ENCODE measurements at places on chromosomes 7 and 10.

DNA sequence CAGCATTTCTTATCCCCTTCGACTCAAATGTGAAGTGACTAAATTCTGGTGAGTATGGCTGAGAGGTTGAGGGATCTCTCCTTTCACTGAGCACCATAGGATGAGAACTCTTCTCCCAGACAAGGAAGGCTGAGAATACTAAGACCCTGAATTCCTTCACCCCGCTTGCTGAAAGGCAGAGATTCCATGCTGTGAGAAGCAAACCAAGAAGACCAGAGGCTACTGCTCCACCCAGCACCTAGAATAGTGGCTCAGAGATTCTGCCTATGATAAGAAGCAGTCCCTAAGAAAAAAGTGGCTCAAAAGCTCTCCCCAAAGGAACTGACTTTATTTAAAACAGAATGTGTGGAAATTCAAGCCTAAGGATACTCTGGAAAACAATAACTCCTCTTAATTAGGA is 26.7 kb upstream of the WNT2 start:
- DNase-seq, result no peak

GRCh38 chr10:95289003-95289920 is 1.5 kb downstream of the PDLIM1 start:
- DNase-seq, result peak; percentile 81

DNA sequence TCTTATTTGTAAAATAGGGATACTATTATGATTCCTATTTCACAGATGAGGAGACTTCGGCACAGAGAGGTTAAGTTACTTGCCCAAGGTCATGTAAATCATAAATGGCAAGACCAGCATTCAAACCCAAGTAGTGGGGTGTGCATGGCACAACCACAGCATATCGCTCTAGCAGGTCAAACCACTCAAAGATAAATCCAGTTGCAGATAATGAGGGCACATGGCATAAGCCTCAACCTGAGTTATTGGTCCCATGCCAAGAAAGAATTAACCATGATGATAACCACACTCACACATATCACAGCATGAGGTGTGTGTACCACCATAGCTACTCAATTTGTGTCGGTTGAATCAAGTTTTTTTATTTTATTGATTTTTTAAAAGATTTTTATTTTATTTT is 180.5 kb downstream of the CREB5 start:
- DNase-seq, result no peak

DNA sequence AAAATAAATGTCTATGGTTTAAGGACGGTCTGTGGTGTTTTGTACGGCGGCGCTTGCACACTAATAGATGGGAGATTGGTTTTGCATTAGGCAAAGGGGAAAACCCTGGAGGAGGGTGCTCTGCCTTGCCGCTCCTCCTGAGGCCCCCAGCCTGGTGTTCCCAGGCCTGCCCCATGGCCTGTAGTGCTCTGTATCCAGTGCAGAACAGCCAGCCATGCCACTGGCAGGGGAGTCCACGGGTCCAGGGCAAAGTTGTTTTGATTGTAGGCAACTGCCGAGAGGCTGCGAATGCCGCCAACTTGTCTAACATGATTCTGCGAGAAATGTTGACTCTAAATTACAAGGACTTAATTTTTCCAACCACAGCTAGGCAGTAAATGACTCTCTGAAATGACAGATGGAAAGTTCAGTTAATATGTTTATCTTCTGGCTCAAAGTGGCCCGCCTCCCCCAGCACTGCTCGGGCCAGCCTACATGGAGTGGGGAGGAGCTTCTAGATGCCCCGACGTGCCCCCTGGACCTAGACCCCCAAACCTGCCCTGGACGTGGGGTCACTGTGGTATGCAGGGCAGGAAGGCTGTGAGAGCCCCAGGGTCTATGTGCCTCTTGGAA is 104.6 kb upstream of the GDF10 start:
- DNase-seq, result no peak

GRCh38 chr7:3914051-3914775 is 613.2 kb downstream of the SDK1 start:
- DNase-seq, result no peak

DNA sequence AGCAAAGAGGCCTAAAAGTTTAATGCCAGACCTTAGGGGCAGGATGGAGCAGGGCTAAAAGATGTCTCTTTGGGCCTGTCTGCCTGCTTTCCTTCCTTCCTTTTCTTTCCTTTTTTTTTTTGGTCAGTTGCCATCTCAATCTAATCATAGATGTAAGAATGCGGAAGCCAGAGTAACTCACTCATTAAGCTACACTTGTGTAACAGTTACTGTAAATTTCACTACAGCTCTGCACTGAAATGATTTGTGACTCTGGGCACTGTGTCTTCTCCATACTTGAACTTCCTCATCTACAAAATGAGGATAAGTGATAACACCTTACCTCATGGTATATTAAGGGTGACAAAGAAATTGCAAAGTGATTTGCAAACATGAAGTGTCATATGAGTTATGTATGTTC is 75.5 kb upstream of the AGK start:
- DNase-seq, result no peak

DNA sequence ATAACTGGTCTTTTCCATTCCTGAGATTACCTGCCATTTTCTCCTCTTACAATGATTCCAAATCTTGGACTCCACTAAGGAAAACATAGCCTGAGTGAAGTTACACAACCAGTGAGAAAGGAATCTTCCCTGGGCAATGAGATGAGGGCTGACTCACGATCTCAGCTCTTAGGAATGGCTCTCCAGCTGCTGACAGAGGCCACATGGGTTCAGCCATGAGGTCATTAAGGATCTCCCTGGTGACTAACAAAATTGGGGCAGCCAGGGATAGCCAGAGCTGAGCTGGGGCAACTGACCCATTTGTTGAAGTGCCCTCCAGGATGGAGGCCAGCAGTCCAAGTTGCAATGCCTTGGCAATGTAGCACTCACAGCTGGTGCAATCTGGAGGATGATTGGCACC is 78.7 kb upstream of the MKLN1 start:
- peak; percentile 83 for DNase-seq

- no peak for DNase-seq
Observed at GRCh38 chr10:32189400-32190084, 133.3 kb upstream of the KIF5B start.

GRCh38 chr10:124313374-124313773 is 105.3 kb downstream of the OAT start:
- no peak for DNase-seq

DNA sequence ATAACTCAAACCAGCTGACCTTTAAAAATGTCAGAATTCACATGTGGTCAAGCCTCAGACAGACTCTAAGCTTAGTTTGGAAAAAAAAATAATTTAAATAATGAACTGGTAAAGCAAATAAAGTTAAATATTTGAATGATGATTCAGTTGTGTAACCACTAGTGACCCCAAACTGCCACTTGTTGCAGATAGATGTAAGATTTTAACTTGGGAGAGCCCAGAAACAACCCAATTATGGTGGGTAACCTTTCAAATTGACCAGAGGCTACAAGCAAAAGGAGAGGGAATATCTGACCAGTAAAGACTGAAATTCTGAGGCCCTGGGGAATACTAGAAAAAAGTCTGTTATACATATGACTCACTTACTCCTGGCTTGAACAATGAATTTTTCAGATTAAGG is 268.1 kb downstream of the HPSE2 start:
- DNase-seq, result no peak

- DNase-seq, result no peak
Observed at GRCh38 chr10:133091316-133091715, 3.6 kb downstream of the ADGRA1 start.

DNA sequence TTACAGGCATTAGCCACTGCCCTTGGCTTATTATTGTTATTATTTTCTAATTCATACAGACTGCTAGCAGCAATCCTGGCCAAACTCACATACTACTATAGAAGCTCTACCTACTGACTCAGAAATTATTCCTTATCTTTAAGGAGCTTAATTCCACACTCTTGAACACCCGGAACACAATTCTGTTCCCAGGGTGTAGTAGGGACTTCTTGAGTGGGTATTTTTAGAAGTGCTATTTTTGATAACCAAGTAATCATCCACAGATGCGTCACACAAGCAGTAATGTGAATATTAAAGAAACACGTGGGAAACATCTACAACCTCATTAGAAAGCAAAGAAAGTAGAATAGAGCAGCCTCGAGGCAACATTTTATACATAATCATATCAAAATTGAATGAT is 149.2 kb downstream of the PTEN start:
- DNase-seq, result no peak

- DNase-seq, result no peak
Observed at GRCh38 chr10:86391236-86391840, 24.7 kb upstream of the GRID1 start.

DNA sequence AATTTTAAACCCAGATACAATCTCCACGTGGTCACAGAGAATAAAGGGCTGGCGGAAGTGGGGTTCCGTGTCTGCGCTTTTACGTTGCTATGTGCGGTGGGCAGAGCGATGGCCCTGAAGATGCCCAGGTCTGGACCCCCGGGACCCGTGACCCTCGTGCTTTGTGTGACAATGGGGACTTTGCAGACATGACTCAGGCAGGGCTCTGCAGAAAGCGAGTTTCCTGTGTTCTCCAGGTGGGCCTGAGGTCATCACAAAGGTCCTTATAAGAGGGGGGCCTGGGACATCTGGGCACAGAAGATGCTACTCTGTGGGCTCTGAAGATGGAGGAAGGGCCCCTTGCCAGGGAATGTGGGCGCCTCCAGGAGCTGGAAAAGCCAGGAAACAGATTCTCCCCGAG is 95.3 kb downstream of the ELFN1 start:
- DNase-seq, result no peak

DNA sequence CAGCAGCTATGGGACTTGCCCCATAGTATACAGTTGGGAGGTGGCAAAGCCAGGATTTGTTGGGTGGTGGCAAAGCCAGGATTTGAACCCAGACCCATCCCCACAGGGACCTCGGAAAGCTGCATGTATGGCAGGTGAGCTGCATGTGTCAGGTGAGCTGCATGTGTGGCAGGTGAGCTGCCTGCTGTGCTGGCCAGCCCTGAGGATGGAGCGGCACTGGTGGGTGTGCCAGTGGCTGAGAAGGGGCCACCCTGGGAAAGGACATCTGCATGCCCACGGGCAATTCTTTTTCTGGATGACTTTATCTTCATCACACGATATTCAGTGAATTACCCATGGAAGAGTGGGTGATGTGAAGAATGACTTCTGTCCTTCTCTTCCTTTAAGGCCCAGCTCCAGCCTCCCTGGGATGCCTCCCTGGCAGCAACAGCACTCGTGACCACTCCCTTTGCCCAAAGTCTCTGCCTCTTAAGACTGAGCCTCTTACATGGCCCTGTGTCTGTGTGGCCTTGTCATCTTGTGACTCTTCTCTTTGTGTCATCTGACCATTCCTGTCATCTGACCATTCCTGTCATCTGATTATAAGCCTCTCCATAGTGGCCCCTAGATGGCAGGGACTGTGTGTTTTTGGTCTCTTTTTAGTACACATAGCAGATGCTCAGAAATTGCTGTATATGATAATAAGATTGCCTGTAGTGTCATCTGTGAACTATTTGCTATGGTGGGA is 25.0 kb downstream of the CLEC2L start:
- no peak for DNase-seq

GRCh38 chr7:14021069-14021468 is 31.6 kb upstream of the ETV1 start:
- DNase-seq, result peak; percentile 2

- DNase-seq, result no peak
Observed at GRCh38 chr10:7046615-7047014, 364.2 kb downstream of the SFMBT2 start.

DNA sequence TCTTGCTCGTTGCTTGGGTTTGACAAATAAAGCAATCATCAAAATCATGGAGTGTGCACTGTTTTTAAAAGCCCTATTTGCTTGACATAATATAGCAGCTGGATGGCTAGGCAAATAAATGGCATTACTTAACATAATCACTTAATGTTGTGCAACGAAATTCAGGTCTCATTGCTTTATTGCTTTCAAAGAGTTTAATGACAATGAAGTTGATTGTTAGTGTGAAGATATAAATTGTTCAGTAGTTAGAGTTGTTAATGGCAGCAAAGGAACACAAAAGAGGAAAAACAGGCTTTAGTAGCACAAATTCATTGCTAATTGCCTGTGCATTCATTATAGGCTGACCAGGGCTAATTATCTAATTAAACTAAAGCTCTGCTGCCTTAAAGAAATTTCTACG is 7.6 kb upstream of the ADO start:
- DNase-seq, result no peak

GRCh38 chr10:119318411-119319160 is 111.2 kb downstream of the GRK5 start:
- no peak for DNase-seq

GRCh38 chr10:69223028-69223342 is 2.9 kb downstream of the HKDC1 start:
- DNase-seq, result no peak

GRCh38 chr7:16462431-16462889 is 3.1 kb downstream of the SOSTDC1 start:
- DNase-seq, result no peak

DNA sequence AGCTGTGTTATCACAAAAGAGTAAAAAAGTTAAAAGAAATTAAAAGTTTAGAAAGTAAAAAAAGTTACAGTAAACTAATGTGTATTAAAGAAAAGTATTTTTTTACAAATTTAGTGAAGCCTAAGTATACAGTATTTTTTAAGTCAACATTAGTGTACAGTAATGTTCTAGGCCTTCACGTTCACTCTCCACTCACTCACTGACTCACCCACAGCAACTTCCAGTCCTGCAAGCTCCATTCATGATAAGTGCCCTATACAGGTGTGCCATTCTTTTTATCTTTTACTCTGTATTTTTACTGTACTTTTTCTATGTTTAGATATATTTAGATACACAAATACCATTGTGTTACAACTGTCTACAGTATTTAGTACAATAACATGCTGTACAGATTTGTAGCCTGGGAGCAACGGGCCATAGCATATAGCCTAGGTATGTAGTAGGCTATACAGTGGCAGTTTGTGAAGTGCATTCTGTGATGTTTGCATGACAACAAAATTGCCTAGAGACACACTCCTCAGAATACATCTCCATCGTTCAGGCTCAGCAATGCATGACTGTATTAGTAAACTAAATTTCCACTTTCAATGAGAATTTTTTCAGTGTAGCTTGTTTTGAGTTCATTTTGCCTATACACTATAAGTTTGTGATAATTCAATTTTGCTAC is 539.9 kb upstream of the C7orf33 start:
- DNase-seq, result no peak

GRCh38 chr7:143318661-143319060 is 2.8 kb downstream of the CLCN1 start:
- no peak for DNase-seq

GRCh38 chr7:103989200-103989784 is at the start of gene RELN:
Gene RELN, minus strand, starts transcription at chr7:103989658. Its CDS starts 302 bp downstream, at chr7:103989356.
- no peak for DNase-seq

- no peak for DNase-seq
Observed at GRCh38 chr10:58028597-58029366, 238.9 kb downstream of the IPMK start.

DNA sequence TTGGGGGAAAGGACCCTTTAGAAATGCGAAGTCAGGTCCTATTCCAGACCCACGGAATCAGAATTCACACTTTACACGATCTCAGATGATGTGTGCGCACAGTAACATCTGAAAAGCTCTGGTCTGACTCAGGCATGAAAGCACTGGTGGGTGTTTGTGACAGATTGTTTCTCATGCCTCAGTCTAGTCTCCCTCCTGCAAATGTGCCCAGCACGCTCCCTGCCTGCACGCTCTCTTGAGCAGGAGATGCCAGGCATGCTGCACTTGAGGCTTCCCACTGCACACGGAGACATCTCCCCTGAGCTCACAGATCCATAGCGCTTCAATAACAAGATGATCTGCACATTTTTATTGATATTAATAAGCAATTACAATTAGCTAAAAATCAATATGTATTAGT is 23.6 kb upstream of the ZNF37A start:
- no peak for DNase-seq
